Stromal cell of bone marrow (primary cell): ENCODE measurements at places on chromosomes 4 and X.
A peak's percentile ranks its signal among the peaks of the same experiment; 100 is the strongest.

GRCh38 chr4:56058555-56058954, 109.8 kb downstream of the CEP135 start:
- no peak for DNase-seq

DNA sequence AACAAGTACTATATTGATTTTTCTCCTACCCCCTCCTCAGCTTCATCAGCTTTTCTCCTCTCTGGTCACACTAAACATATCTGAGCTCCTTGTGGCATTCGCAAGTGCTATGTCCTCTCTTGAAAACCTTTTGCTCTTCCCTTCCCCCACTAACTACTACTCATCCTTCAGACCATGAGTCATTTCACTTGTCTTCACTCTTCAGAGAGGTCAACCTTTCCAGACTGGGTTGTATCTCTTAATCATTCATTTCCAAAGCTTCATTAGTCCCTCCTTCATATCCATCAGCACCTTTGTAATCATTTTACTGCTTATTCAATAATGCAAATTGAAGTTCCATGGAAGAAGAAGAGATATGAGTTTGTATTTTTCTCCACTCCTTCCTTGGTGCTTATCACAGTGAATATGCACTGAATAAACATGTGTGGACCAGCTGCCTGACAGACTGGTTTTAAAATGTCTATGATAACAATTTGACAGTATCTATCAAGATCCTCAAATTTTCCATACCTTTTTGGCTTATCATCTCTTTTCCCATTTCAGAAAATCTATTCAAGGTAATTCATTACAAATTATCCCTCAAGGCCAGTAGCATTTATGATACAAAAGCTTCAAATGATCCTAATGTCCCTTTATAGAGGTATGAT, 28.4 kb downstream of the DDX60L start:
- DNase-seq, result peak; percentile 52

- DNase-seq, result no peak
Observed at GRCh38 chr4:8135666-8136065, 22.9 kb downstream of the ABLIM2 start.

DNA sequence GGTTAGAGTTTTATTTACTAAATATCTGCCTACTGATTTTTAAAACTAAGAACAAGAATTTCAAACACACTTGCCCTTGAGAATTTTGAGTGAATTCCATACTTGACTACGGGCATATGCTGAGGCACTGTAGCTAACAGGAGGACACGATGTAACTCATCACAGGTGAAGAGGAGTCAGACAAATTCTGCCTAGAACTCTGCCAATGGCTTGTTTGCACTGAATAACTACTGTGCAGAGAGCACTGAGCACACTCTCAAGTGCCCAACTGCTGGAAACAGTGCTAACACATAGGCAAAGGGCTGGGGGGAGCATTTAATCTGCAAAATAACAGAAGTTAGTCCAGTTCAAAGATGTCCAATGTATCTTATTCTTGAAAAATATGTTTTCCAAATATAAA, 104.4 kb downstream of the WDFY3 start:
- DNase-seq, result no peak

DNA sequence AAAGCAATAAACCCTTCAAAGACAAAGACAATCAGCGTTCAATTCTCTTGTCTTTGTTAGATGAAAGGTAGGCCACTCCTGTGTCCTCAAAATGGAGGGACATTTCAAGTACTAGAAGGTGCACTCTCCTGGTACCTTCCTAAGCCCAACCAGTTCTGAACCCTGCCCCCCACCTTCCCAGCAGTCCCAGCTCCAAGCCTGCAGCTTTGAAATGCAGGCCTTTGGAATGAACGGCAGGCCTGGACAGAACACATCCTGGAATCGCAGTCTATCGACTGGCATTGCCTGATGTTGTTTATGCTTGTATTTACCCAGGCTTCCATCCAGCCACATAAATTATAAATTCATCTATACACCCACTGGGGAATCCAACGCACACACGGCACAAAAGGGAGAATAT, 47.4 kb downstream of the RASGEF1B start:
- no peak for DNase-seq

- DNase-seq, result no peak
Observed at GRCh38 chr4:125045311-125045710, 269.4 kb upstream of the FAT4 start.

DNA sequence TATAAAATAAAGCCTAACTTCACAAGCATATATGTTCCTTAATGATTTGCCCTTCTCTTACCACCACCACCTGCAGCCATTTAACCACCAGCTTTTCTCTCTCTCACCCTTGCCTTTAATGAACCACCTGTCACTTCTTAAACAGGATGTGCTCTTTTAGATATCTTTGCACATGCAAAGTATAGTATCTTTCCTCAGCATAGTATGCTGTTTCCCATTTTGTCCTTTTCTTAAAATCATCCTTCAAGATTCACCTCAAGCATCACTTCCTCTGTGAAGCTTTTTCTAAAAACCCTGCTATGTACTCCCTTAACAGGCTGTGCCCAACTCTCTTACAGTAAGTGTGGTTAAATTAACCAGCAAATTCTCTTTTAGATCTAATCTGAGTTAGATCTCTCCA, 8.2 kb upstream of the CNOT6L start:
- no peak for DNase-seq

GRCh38 chr4:66949419-66949818, 595.9 kb downstream of the CENPC start:
- no peak for DNase-seq

GRCh38 chrX:39327705-39328104, 526.4 kb downstream of the MID1IP1 start:
- DNase-seq, result no peak

DNA sequence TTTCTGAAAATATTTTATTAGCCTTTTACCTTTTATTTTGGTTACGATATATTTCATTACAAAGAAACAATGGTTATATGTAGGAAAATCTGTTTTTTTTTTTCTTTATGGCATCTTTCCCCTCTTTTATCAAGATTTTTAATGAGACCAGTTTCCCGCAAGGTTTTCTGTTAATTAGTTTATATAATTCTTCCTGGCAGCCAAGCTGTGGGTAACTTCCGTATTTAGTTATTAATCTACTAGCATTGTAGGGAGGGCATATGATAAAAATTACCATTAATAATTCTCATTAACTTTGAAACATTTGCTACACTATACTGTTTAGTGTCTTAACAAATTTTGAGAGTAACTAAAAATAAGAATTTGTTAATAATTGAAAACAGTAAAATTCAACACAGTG, 181.1 kb upstream of the GPRIN3 start:
- no peak for DNase-seq

DNA sequence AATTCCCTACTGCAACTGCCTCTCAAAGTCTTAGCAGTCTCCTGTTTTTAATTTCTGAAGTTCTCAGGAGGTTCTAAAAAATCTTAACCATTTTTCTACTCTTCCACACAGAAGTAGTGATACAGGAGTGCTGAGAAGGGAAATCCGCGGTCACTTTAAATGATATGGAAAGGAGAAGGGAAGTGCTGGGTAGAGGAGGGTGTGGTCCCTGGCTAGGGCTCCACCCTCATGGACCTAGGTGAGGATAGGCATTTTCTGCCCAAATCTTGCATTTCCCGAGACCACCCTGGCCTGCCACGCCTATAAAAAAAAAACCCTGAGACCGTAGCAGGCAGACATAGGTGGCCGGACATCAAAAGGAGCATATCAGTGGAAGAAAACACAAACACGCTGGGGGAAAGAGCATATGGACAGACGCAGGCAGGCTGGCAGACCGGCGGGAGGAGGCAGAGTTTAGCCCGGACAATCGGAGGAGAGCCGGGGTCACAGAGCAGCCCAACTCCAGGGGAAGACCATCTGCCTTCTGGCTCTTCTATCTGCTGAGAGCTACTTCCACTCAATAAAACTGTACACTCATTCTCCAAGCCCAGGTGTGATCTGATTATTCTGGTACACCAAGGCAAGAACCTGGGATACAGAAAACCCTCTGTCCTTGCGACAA, 85.7 kb downstream of the POU3F4 start:
- no peak for DNase-seq

DNA sequence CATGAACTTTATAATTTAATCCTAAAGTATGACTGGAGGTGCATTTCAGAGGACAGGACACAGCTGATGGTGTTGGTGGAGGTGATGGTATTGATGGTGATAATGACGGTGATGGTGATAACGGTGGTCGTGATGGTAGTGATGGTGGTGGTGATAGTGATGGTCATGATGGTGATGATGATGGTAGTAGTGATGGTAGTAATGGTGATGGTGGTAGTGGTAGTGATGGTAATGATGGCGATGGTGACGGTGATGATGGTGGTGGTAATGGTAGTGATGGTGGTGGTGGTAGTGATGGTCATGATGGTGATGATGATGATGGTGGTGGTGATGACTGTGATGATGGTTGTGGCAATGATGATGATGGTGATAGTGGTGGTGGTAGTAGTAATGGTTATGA, 40.4 kb downstream of the SLC2A9 start:
- DNase-seq, result no peak

DNA sequence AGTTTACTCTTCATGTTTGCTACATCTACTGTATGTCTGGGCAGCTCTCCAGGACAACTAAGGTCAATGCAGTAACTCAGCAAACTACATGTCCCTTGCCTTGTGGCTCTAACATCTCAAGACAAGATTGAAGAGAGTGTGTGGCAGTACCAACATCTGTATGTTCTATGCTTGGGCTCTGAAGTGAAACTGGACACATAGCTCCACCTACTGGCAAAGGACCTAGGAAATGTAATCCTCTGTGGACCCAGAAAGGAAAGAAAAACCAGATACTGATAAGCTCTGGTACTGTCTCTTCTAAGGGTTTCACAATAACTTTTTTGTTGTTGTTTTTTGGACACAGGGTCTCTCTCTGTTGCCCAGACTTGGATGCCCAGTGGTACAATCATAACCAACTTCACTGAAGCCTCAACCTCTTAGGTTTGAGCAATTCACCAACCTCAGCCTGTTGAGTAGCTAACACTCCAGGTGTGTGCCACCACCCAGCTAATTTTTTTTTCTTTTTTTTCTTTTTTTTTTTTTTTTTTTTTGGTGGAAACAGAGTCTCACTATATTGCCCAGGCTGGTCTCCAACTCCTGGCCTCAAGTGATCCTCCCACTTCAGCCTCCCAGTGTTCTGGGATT, 64.1 kb downstream of the QDPR start:
- DNase-seq, result peak; percentile 68

- DNase-seq, result no peak
Observed at GRCh38 chrX:65866146-65866545, 173.7 kb downstream of the VSIG4 start.

- DNase-seq, result no peak
Observed at GRCh38 chrX:121128925-121129877, 81.8 kb downstream of the GLUD2 start.

- no peak for DNase-seq
Observed at GRCh38 chrX:83508006-83508405, at the start of gene POU3F4. TSS of gene POU3F4 (plus strand) at chrX:83508290. CDS start at chrX:83508325, 35 bp downstream.

DNA sequence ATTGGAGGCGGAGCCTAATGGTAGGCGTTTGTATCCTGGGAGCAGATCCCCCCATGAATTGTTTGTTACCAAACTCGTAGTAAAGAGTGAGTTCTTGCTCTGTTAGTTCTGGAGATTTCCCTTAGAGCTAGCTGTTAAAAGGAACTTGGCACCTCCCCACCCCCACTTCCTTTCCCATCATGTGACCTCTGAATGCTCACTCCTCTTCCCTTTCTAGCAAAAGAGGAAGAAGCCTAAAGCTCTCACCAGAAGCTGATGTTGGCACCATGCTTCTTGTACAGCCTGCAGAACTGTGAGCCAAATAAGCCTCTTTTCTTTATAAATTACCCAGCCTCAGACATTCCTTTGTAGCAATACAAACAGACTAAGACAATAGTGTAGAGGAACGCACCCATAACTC, 13.8 kb upstream of the ATOH1 start:
- no peak for DNase-seq

- no peak for DNase-seq
Observed at GRCh38 chrX:151416579-151416978, 19.6 kb downstream of the VMA21 start.

- no peak for DNase-seq
Observed at GRCh38 chr4:111046811-111047210, 423.9 kb upstream of the PITX2 start.

- no peak for DNase-seq
Observed at GRCh38 chr4:137394018-137394417, 138.3 kb downstream of the PCDH18 start.

- DNase-seq, result peak; percentile 38
Observed at GRCh38 chrX:45505214-45505613, 304.5 kb upstream of the DIPK2B start.

DNA sequence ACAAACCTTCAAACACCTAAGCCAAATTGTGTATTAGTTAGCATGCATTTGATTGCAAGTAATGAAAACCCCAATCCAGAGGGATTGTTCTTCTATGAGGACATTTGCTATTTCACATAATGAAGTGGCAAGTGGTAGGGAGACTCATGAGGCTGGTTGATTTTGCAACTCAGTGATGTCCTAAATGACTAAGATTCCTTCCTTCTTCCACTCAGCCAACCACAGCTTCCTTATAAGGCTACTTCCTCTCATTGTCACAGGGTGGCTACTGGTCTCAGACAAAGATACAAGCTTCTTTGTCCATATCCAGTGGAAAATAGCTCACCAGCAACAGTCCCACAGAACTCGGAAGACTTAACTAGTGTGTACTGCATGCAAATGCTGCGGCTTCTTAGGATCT, 5.3 kb upstream of the OTC start:
- DNase-seq, result peak; percentile 67

GRCh38 chr4:181475781-181476507, 767.3 kb upstream of the TENM3 start:
- DNase-seq, result no peak

- no peak for DNase-seq
Observed at GRCh38 chr4:177401658-177402273, 40.5 kb downstream of the AGA start.

- DNase-seq, result no peak
Observed at GRCh38 chr4:119932277-119932676, 134.4 kb downstream of the MAD2L1 start.

DNA sequence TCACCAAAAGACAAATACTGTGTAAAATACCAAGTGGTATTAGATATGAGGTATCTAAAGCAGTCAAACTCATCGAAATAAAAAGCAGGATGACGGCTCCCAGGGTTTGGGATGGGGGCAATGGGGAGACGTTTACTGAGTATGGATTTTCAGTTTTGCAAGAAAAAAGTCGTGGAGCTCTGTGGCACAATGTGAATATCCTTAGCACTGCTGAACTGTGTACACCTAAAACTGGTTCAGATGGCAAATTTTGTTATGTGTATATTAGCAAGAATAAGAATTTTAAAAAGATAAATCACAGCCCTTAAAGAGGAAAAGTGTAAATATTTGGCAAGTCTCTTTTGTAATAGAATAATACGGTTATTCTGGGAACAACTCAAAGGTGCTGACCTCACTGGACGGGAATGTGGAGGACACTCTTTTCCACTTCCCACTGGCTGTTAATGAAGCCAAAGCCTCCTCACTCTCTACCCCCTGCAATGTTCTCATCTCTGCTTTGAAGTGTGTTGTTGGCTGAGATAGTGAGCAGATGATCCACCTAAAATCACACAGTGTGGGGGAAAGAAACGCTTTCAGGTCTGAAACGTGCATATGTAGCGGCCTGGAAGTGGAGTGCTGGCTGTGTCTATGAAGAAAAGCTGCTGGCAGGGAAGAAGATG, 49.2 kb downstream of the SEL1L3 start:
- no peak for DNase-seq
